ENCODE measurements at places on chromosomes 16 and 17. TPM values are rescaled to one million over a fixed set of nuclear protein-coding genes. Genes with fewer than 3 reads are reported as not detected.

- H3K27ac ChIP-seq, result peak overlapping the region; percentile 30
- H3K4me3 ChIP-seq, result no peak overlapping the region
- H3K36me3 ChIP-seq, result no peaks in the 10 kb centered on the region
- DNase-seq, result peak; percentile 60
These were observed 1.1 kb upstream of the CCL22 start for GRCh38 chr16:57357330-57358085.

GRCh38 chr17:17086585-17086984 lies 44.3 kb downstream of the MPRIP start:
- H3K27me3 ChIP-seq, result no peaks in the 10 kb centered on the region
- no peak for DNase-seq
- no peaks in the 10 kb centered on the region for H3K4me1 ChIP-seq

DNA sequence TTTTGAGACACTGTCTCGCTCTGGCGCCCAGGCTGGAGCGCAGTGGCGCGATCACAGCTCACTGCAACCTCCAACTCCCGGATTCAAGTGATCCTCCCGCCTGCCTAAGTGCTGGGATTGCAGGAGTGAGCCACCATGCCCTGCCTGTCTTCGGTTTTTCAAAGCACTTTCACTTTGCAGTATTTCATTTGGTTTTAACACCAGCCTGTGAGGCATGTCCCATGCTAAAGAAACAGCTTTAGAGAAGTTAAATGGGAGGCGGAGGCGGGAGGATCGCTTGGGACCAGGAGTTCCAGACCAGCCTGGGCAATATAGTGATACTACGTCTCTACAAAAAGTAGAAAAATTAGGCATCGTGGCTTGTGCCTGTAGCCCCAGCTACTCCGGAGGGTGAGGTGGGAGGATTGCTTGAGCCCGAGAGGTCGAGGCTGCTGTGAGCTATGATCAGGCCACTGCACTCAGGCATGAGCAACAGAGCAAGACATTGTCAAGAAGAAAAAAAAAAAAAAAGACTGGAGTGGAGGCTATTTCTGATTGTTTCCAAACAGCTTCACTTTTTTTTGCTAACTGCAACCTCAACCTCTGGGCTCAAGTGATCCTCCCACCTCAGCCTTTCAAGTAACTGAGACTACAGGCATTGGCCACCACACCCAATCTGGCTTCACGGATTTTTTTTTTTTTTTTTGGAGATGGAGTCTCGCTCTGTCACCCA lies 1.3 kb downstream of the METTL23 start:
- H3K27me3 ChIP-seq, result no peaks in the 10 kb centered on the region
- H3K4me1 ChIP-seq, result no peaks in the 10 kb centered on the region
- peak overlapping the region; percentile 80 for H3K4me3 ChIP-seq
- H3K36me3 ChIP-seq, result peaks cover 22% of the 10 kb centered on the region

DNA sequence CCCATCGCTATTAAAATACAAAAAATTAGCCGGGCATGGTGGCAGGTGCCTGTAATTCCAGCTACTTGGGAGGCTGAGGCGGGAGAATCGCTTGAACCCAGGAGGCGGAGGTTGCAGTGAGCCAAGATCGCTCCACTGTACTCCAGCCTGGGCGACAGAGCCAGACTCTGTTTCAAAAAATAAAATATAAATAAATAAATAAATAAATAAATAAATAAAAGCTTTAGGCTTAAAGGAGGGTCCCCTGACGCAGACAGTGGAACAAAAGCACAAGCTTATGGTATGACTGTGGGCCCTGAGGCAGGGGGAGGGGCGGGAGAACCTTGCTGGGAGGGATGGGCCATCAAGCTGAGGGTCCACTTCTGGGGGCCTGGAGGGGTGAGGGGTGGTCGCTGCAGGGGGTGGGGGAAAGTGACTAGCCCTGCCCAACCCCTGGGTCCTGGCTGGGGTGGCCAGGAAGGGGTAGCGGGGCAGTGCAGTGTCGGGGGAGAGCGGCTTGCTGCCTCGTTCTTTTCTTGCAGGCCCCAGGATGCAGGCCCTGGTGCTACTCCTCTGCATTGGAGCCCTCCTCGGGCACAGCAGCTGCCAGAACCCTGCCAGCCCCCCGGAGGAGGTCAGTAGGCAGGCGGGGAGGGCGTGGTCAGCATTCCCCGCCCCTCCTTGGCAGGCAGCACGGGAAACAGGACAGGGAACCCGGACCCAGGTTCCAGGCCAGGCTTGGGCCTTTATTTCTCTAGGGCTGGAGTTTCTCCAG lies 4.7 kb downstream of the SERPINF1 start:
- H3K36me3 ChIP-seq, result no peaks in the 10 kb centered on the region
- DNase-seq, result no peak
- H3K27me3 ChIP-seq, result no peaks in the 10 kb centered on the region
- H3K4me3 ChIP-seq, result no peak overlapping the region
- H3K27ac ChIP-seq, result no peak overlapping the region

- no peak for DNase-seq
- H3K4me3 ChIP-seq, result peak overlapping the region; percentile 72
- peaks cover 33% of the 10 kb centered on the region for H3K4me1 ChIP-seq
- H3K27me3 ChIP-seq, result no peaks in the 10 kb centered on the region
These were observed 6.9 kb upstream of the ACTG1 start for GRCh38 chr17:81519284-81520020.

DNA sequence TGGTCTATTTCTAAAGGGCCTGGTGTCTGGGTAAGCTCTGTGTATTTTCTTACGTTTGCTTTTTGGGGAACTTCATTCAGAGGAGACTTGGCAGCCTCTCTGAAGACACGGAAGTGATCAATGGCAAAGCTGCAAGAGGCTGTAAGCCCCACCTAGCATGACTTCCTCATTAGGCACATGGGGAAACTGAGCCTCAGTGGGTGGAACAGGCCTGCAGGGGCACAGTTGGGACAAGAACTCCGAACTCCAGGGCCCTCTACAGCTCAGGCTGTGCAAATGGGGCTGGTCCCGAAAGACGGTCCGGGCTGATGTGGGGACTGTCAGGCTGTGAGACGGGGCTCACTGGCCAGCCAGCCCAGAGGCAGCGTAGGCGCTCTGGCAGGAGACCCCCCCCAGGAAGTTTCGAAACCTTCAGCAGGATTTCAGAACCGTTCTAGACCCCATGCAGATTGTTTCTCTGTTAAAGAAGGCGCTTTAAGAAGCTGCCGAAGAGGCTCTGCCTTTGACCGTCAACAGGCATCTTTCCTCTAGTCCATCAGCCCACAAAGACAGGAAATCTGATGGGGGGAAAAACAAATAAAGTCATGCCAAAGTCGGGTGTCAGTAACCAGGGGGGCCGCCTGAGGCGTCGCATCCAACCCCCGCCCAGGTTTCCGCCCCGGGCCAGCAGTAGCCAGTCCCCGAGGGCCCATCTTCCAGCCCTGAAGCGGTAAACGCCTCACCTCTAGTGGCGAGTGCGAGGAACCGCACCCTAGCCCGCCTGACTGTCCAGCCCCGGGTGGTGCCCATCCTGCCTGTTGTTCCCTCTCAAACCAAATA lies 79.8 kb upstream of the TBC1D3K start:
- no peak for DNase-seq
- H3K27ac ChIP-seq, result no peak overlapping the region
- H3K36me3 ChIP-seq, result no peaks in the 10 kb centered on the region

DNA sequence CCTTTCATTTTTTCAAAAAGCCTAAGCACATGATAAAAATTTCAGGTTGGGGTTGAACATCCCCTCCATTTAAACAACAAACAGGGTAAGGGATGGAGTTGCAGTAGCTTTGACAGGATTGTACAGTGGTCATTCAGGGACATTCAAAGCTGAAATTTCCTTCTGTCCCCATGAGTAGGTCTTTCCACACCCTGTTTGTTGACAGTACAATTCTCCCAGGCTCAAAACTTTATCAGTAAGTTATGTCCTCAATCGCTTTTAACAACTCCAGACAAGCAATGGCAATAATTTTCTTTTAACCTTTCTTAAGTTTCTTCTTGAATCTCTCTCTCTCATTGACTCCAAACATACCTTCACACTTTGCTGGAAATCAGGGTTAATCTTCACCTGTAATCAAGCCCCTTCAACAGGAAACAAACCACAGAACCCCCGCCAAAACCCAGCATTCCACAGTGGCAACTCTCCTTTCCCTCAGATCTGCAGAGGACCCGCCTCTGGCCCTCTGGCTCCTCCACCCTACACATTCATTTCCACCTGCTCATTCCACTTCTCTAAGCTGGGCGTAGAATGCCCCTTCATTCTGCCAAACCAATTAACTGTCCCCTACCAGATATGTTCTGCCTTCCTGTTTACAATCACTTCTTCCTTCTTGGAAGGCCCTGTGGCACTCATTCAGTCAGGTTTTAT lies 20.7 kb downstream of the TXNDC11 start:
- H3K4me1 ChIP-seq, result peaks cover 3% of the 10 kb centered on the region
- no peaks in the 10 kb centered on the region for H3K27me3 ChIP-seq
- H3K27ac ChIP-seq, result no peak overlapping the region
- DNase-seq, result no peak
- H3K4me3 ChIP-seq, result no peak overlapping the region

- H3K36me3 ChIP-seq, result no peaks in the 10 kb centered on the region
- peaks cover 9% of the 10 kb centered on the region for H3K4me1 ChIP-seq
- no peak overlapping the region for H3K27ac ChIP-seq
These were observed 6.1 kb downstream of the PRSS36 start for GRCh38 chr16:31143694-31144148.

DNA sequence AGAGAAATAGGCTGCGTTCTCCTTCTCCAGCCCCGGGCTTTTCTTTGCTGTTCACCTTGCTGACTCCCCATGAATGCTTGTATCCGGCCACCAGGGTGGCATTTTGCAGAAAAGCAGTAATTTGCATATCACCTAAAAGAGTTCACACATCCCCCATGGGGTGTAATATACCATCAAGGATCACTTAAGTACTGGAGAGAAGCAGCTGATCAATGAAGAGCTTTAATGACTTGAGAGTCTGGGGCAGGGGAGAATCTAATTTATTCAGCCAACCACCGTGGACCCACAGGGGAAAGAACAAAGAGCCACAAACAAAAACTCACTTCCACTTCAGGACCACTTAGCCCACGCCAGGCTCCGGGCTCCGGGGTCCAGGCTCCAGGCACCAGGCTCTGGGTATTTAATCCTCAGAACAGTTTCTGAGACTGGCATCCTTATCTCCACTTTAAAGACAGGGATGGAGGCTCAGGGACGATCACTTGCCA lies 33.9 kb upstream of the SEC14L1 start:
- H3K4me1 ChIP-seq, result peaks cover 47% of the 10 kb centered on the region
- peak; percentile 64 for DNase-seq
- peak overlapping the region; percentile 83 for H3K27ac ChIP-seq
- H3K4me3 ChIP-seq, result peak overlapping the region; percentile 46
- H3K36me3 ChIP-seq, result no peaks in the 10 kb centered on the region

DNA sequence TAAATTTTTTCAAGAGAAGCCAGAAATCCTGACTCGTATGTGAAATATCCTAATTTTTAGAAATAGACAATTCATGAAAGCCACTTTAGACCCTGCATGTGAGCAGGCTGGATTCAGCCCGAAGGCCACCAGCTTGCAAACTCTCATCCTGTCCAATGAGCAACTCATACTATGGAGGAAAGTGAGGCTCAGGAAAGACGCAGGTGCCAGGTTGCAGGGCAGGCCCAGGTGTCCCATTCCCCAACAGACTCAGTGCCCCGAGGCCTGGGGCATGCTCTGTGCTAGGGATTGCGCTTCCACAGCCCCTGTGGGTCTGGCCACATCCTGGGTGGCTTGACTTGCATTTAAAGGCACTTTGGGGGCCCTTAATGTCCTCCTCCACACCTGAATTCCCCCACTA lies 16.7 kb upstream of the RASD1 start:
- no peak overlapping the region for H3K27ac ChIP-seq
- no peaks in the 10 kb centered on the region for H3K27me3 ChIP-seq
- no peak for DNase-seq
- H3K4me1 ChIP-seq, result no peaks in the 10 kb centered on the region
- no peaks in the 10 kb centered on the region for H3K36me3 ChIP-seq

GRCh38 chr17:19876529-19877161 lies 8.9 kb upstream of the ULK2 start:
- H3K4me3 ChIP-seq, result no peak overlapping the region
- H3K27me3 ChIP-seq, result peaks cover 3% of the 10 kb centered on the region
- H3K36me3 ChIP-seq, result no peaks in the 10 kb centered on the region
- H3K27ac ChIP-seq, result no peak overlapping the region

GRCh38 chr17:50799582-50799981 lies 32.3 kb upstream of the ANKRD40CL start:
- H3K27me3 ChIP-seq, result no peaks in the 10 kb centered on the region
- no peaks in the 10 kb centered on the region for H3K36me3 ChIP-seq
- DNase-seq, result no peak
- H3K4me3 ChIP-seq, result no peak overlapping the region
- H3K27ac ChIP-seq, result no peak overlapping the region

DNA sequence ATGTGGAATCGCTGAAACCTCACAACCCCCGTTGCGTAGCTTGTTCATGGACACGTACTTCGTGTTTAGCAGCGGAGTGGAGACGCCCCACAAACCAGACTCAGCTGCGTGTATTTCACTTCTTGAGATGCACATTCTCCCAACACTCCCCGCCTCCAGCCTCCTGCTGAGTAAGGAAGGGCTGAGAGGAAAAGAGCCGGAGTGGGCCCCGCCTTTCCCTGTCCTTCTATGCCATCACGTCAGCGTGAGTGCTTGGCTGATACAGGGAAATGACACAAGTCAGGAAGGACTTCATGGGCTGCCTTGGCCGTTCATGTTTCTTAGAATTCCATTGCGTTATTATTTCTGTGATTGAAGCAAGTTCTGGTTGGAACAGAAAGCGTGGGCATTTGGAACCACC lies 68.6 kb upstream of the CBX4 start:
- 0 out of 2 replicates have a peak, but pooled peaks cover 4% of the 10 kb centered on the region for H3K27me3 ChIP-seq
- H3K4me3 ChIP-seq, result no peak overlapping the region
- H3K27ac ChIP-seq, result no peak overlapping the region
- no peaks in the 10 kb centered on the region for H3K36me3 ChIP-seq

DNA sequence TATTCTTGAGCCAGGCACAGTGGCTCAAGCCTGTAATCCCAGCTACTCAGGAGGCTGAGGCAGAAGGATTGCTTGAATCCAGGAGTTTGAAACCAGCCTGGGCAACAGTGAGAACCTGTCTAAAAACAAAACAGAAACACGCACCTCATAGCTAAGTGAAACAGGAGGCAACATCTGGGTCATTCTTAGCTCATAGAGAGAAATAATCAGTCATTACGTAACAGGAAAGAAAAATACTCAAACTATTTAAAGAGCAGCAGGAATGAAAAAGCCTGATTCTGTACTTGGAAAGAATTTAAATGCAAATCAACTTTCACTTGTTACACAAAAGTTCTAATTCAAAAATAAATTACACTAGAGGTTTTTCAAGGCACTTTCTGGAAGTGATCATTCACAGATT lies 17.2 kb downstream of the CHCT1 start:
- no peak overlapping the region for H3K4me3 ChIP-seq
- H3K4me1 ChIP-seq, result peaks cover 13% of the 10 kb centered on the region

HLF gene
- 0.26 TPM for total RNA-seq

KRT28 gene
- not detected for total RNA-seq

GAS7 gene
- 53.4 TPM for total RNA-seq

C17orf78 gene
- not detected for total RNA-seq

OR2C1 gene
- not detected for total RNA-seq
